ENCODE measurements at places on chromosomes 5 and 9.
A peak's percentile ranks its signal among the peaks of the same experiment; 100 is the strongest.

DNA sequence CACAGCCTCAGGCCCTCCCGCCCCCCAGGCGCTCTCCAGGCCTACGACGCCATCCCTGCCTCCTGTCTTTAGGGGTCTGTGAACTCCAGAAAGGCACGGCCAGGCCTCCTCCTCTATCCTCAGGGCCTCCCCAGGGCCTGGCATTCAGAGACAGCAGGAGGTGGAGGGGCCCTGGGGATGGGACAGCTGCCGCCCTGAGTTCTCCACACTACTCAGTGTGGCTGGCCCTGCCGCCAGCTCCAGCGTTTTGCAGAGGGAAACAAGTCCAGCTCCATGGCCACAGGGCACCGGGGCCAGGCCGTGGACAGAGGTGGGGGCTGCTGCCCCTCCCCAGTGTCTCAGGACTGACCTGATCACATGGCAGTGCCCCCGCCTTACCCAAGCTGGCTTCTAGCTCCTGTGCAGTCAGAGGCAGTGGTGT, 16.4 kb downstream of the SH3GLB2 start:
- no peak for DNase-seq

- no peak for DNase-seq
These were observed 6.4 kb upstream of the MSX2 start for GRCh38 chr5:174717826-174718455.

- peak; percentile 34 for DNase-seq
These were observed 62.0 kb upstream of the MEF2C start for GRCh38 chr5:88944751-88945531.

DNA sequence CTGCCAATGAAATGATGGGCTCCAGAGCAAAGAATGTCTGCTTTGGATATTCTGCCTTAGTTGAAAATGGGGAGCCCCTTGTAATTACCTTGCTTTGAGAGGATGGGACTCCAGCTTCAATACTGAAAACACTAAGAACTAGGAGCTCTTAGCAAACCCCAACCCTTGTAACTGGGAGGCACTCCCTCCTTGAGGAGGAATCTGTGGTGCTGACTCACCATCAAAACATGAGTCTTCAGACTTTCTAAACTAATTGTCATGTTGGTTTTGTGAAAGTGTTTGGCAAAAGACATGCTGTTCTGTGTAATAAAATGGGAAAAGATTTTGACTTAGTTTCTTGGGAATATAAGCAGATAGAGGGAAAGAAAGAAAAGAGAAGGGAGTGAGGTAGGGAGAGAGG, 91.9 kb upstream of the PTPRD start:
- no peak for DNase-seq

DNA sequence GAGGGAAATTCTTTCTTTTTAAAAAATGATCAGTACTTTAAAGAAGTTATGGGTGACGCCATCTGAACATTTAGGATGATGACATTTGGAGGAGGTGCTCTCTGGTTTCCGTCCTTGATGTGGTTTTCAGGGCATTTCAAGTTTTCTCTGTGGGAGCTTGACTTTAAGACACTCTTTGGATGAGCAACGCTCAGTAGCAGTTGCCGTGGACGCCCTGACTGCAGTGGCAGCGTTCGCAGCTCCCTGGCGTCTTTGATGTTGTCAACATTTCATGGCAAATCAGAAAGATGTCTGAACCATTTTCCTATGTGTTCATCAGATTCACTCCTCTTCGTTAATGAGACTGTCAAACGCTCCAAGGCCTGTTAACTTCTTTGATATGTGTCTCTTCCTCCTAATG, 86.1 kb downstream of the ZNF354C start:
- no peak for DNase-seq

DNA sequence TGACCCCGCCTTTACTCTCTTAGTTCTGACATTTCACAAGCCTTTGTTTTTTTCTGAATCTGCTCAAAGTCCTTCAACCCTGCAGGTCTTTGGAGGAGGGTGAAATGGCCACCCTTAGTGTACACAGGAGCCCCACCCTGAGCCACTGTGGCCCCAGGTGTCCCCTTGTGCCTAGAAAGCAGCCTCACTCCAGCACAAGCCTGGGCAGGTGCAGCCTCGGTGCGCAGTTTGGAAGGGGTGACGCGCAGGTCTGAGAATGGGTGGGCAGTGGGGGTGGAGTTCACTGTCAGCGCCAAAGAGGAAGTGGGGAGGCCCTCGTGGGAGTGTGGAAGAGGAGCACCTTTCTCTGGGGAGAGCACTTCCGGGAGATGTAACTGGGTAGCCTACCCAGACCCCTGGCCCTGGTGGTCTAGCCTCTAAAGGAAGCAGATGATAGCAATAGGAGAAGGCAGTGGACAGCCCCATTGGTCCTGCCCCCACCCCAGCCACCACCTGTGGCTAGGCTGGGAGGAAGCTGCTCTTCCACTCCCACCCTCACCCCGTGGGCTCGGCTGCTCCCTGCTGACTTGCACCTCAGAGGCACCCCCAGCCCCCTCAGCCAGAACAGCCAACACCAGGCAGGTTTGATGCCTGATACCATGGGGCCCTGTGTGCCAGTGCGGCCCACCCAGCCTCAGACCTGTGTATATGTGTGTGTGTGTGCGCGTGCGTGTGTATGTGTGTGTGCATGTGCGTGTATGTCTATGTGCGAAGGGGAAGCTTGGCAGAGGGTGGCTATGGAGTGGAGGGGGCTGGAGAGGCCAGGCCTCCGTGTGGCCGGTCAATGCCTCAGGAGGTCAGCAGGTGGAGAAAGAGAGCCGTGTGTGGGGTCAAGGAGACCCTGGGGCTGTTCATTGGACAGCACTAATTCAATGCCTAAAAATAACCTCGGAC, 16.8 kb upstream of the DAB2IP start:
- peak; percentile 44 for DNase-seq

GRCh38 chr9:116342941-116343340, 189.3 kb downstream of the PAPPA start:
- DNase-seq: no peak

GRCh38 chr5:117461403-117461802, 886.8 kb upstream of the SEMA6A start:
- peak; percentile 1 for DNase-seq

DNA sequence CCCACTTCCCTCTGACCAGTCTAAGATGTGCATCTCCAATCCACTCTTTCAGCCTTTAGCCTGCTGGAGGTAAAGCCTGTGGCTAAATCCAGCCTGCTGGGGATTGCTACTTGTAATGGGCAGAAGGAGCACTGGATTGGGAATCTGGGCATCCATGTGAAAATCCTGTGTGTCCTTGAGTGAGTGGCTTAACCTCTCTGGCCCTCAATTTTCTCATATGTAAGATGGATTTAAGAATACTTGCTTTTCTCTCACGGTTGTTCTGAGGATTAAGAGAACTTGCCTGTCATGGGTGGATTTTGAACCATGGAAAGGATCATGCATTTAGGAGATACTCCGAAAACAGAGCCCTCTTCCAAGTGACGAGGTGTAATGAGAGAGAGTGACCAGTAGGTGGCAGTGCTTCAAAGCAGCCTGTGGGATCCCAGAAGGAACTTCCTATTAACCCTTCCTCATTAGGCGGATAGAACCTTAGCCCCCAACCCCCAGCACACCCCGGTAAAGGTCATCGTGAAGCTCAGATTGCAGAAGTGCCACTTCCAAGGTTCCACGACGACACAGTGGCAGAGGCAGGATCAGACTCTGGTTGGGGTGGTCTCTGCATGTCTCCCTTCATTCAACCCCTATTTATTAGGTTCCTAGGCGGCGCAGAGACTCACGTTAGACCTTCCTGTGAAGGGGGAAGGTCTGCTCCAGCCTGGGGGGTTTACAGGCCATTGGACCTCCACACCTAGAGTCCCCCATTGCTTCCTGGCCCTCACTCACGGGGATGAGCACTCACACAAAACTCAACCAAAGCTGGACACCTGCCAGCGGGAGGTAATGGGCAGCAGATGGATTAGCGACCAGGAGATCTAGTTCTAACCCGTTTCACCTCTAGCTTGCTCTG, 68.7 kb upstream of the ZNF618 start:
- DNase-seq: peak; percentile 75

DNA sequence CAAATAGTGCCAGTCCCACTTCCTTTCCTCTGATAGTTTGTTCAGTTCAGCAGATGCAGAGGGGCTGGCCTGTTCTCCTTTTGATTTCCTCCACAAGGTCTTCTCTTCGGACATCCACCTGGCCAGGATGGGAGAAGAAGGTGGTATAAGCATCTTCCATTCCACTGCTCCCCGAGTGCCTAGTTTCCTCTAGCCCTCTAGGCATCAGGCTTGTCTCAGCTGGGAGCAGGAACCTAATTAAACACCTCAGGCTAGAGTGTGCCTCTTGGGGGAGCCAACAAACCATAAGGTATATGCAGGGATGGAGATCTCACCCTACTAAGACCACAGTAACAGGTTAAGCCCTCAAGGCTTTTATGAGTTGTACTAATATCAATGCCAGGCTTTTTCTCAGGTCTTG, 835 bp upstream of the DND1 start:
- DNase-seq: no peak

DNA sequence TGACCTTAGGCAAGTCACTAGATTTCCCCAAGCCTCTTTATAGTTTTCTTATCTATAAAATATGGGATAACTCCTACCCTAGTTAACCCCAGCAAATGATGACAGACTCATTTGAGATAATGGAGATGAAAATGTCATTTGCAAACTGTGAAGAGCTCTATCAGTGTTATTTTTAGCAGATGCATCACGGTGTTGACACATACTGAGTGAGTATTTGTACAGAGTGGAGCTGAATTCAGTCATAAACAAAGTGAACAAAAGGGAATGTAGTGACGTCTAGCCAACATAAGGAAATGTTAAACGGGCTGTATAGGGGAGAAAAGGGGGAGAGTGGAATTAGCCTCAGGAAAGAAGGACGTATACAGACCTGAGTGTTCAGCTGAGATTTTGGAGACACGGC, 75.9 kb downstream of the NMUR2 start:
- DNase-seq: no peak

GRCh38 chr9:515665-516064, 301.0 kb downstream of the DOCK8 start:
- DNase-seq: no peak

- DNase-seq: peak; percentile 90
These were observed at the start of gene STC2 for GRCh38 chr5:173327948-173328843. TSS of gene STC2 (minus strand) at chr5:173328414. CDS start at chr5:173328193, 221 bp downstream.

DNA sequence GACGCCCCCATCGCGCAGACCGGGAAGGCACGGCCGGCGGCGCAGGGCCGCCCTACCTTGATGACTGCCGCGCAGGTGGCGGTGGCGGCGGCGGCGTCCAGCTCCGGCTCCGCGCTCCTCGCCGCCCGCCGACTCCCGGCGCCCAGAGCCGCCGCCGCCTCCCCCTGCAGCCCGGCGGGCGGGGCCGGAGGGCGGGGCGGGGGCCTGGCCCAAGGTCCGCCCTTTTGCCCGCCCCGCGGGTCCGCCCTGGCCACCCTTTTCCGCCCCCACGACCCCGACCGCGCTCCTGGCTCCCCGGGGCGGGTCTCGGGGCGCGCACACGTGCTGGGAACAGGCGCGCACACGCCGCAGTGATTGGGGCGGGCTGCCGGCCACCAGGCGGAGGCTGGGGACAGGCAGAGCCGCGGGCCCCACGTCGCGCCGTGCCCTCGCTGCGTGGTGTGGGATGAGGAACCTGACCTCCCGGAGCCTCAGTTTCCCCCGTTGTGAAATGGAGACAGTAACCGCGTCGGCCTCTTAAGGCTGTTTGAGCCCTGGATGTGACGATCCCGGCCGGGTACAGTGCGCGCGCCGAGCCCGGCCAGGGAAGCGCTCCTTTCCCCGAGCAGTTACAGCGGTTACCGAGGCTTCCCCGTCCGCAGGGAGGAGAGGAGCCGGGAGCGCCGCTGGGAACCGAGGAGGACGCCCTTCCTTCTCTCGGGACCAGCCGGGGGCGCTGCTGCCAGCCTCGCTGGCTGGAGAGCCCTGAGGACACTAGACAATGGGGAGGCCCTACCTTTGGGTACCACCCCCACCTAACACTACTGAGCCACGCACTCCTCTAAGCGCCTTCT, at the start of gene CORO2A:
Gene CORO2A, minus strand, starts transcription at position 135 of the 833 bp plus-strand sequence. CDS start 34,977 bp downstream, outside the sequence.
- peak; percentile 18 for DNase-seq

DNA sequence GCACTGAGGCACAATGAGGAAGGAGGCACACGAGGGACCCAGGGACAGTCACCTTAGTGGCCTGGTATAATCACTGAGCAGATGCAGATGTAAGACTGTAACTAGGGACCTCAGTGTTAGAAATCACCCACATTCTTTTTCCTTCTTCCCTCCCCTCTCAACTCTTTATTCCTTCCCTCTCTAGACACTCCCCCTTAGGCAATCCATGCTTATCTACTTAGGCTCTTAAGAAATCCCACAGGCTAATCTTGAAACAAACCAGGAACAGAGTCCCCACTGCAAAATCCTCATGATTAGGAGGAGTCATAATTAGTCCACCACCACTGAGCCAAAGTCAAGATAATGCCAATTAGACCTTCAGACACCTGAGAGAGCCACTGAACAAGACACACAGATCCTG, 84.7 kb downstream of the ELAVL2 start:
- DNase-seq: no peak

DNA sequence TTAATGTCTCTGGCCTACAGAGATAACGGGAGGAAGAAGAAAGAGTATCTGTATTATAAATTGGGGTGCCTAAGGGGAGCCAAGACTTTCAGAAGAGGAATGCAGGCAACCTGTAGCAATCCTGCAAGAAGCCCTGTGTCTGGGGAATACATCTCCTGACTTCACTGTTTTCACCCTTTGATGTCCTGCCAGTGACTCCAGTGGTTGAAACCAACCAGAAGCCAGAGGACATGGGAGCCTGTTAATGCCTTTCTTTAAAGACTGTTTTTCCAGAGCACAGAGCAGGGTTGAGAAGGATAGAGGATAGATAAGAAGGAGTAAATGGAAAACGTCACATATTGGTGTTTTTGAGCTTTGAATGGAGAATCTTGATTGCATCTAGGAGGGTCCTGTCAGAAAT, 151.2 kb downstream of the HACD4 start:
- no peak for DNase-seq

DNA sequence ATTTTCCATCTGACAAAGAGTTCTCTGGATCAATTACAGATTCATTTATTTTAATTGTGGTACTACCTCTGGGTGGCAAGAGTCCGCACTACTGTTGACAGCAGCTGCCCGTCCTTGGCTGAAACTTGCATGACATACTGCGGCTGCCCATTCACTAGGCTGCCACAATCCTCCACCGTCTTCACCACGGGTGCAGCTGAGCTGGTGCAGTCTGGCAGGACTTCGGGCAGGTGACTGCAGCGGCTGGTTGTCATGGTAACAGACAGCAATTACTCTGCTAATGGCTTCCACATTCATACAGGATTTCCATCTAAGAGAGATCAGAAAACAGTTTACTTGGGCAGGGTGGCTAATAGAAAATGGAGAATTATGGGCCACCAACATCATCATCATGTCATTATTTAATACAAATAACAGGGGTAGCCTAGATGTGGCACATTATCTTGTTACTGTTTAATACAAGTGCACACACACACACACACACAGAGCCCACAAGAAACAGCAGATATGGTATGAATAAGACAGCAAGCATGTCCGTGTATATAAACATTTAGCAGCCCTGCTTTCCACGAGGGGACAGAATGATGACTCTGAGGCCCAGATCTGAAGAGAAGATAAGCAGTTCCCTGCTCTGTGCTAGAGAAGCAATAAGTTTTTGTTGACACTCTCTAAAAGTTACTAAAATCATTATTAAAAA, 112.3 kb downstream of the MARCHF3 start:
- no peak for DNase-seq

- DNase-seq: no peak
These were observed 762.6 kb upstream of the SEMA6A start for GRCh38 chr5:117337064-117337749.
